NCI-H1105 treated with DMSO at 0.1 percent for 48 hours (cell line): ENCODE measurements at places on chromosomes 6 and 20.

- no peak for DNase-seq
These were observed 32.1 kb downstream of the LAMA4 start for GRCh38 chr6:112221981-112222852.

DNA sequence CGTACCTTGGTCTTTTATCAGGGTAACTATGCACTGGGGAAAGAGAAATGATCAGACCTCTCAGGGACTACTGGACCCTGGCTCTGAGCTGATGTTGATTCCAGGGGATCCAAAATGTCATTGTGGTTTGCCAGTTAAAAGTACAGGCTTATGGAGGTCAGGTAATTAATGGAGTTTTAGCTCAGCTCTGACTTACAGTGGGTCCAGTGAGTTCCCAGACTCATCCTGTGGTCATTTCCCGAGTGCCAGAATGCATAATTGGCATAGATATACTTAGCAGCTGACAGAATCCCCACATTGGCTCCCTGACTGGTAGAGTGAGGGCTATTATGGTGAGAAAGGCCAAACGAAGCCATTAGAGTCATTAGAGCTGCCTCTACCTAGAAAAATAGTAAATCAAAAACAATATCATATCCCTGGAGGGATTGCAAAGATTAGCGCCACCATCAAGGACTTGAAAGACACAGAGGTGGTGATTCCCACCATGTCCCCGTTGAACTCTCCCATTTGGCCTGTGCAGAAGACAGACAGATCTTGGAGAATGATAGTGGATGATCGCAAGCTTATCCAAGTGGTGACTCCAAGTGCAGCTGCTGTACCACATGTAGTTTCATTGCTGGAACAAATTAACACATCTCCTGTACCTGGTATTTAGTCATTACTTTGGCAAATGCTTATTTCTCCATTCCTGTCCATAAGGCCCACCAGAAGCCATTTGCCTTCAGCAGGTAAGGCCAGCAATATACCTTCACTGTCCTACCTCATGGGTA lies 152.4 kb downstream of the THBS2 start:
- DNase-seq, result no peak

GRCh38 chr6:18601516-18602020 lies 214.4 kb downstream of the RNF144B start:
- DNase-seq, result peak; percentile 57

GRCh38 chr20:6692566-6693173 lies 74.8 kb upstream of the BMP2 start:
- DNase-seq, result no peak

DNA sequence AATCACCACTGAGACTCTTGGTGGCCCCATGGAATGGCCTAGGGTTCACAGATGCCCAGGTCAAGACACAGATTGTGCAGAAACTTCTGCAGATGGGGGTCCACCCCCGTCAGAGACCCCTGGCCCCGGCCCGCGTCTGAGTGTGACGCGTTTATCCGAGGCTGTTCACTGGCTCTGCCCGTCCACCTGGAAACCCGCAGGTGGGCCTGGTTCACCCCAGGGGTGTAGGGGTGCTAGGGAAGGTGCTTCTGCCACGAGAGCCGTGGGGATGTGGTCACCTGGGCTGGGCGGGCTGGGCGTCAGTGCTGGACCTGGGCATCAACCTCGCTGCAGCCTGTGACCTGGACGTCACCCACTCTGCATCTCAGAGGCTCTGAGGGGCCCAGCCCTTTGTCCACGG lies 39.5 kb upstream of the GATA5 start:
- DNase-seq, result no peak

DNA sequence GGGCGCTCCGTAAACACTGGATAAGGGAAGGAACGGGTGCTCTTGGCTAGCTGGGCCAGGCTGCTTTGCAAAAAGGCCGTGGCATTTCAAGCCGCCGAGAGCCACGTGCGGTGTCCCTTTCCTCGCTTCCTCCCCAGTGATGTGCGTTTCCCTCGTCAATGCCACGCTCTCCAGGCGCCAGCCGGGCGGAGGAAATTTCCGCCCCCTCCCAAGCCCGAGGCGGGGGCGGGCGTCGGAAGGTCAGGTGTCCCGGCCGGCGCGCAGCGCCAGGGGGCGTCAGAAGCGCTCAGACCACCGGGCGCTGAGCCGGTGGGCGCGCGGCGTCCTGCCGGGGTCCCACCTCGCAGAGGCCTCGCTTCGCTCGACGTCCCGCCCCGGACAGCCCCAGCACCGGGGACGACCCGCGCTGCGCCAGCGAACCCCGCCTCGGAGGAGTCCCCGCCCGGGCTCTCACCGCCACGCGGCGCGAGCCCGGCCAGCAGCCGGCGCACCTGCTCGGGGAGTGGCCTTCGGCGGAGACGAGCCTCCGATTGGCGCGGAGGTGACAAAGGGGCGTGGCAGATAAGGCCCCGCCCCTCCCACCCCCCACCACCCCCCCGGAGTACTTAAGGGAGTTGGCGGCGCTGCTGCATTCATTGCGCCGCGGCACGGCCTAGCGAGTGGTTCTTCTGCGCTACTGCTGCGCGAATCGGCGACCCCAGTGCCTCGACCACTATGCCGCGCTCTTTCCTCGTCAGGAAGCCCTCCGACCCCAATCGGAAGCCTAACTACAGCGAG lies at the start of gene SNAI1:
TSS of gene SNAI1 (plus strand) at position 635 of the 777 bp plus-strand sequence. CDS start at position 715, 80 bp downstream.
- peak; percentile 86 for DNase-seq

GRCh38 chr6:109454496-109455436 lies 806 bp downstream of the MICAL1 start:
- DNase-seq, result peak; percentile 31

DNA sequence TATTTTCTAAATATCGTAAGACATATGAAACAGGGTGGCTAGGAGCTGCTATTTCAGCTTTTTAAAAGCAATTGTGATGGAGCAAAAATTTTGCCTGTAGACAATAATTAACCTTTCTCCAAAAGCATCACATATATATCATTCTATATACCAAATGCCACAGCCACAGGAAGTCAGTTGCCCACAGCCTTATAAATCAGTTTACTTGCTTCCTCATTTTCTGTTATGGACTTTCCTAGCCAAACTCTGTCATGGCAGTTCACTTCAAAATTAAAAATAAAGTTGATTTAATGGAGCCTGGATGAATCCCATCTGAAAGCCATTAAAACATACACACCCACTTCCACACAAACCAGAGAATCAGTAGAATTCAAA lies 93.4 kb upstream of the NHSL1 start:
- no peak for DNase-seq

DNA sequence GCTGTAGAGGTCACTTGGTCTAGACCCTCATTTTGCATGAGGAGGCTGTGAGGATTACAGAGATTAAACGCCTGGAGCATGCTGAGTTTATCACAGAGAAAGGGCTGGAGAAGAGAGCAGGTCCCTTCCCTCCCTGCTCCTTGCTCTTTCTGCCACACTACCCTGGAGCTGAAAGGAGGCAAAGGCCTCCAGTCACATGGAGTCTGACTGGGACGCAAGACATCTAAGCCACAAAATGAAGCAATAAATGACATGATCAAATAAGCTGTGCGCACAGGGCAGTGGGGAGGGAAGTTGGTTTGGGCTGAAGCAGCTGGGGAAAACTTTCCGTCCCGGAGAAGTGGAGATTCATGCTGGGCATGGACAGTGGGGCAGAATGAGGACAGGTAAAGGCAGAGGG lies 33.3 kb downstream of the ATXN1 start:
- DNase-seq, result no peak

- DNase-seq, result no peak
These were observed 78.2 kb downstream of the CHMP4B start for GRCh38 chr20:33889312-33889711.

DNA sequence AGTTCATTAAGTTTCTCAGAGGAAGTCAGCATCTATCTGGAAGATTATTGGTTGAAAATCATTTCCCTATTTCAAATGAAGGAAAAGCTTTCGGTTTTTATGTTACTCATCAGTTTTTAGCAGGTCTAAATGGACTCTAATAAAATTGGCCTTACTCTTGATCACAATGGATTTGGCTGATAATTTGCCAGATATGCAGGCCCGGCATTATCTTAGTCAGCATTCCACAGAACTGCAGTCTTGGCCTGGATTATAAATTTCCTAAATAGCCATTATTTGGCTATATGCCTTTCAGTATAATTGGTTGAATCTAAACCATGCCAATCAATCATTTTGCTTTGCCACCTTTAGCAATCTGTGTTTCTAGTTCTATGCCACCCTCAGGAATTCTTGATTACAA lies 91.7 kb upstream of the KCNQ5 start:
- DNase-seq, result no peak
